ENCODE measurements at places on chromosomes 7 and 10.

DNA sequence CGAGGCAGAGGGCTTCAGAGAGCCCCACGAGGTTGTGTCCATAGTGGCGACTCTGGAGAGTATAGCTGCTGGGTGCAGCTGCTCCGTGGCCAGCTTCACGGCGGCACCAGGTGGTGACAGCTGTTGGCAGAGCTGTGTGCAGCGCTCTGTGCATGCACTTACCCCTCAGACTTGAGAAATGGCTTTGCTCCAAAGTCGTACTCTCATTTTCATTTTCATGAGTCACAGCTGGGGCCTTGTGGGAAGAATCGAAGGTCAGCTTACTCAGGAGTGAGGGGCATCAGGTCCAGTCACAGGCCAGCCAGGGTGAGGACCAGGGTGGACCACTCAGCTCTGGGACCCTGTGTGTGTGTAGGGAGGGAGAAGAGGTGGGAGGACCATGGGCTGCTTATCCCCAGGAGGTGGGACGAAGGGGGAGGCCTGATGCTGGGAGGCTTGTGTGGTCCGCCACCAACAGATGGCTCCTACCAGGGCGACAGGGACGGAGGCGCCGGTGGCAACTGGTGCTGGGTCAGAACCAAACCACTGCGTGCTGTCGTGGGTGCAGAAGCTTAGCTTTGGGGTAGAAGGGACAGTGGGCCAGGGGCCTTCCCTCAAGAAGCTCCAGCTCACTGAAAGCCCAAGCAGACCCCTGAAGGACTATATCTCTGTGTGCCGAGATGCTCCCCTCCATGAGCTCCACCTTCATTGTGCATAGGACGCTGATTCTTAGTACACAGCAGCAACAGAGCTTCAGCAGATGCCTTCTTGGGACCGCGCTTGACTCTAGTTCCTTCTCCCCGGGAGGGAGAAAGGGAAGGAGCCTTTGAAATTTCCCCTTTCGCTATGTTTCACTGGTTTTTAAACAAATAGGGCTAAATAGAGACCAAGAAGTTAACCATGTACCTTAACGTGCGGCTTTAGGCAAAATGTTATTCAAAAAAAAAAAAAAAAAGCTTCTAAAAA is 225.0 kb downstream of the CELF2 start:
- DNase-seq: no peak

GRCh38 chr7:15821484-15822427 is 135.3 kb upstream of the MEOX2 start:
- DNase-seq: no peak

DNA sequence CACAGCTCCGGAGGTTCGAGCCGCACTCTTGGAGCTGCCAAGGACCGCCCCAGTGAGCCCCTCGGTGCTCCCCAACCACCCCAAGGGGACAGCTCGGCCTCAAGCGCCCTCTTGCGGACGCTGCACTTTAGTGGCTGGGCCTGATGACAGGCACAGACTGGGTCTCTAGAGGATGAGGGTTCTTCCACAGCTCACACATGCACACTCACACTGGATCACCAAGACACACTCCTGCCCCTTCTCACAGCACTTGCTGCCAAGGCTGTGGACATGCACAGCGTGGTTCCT is 2.1 kb downstream of the RET start:
- DNase-seq: peak; percentile 65

DNA sequence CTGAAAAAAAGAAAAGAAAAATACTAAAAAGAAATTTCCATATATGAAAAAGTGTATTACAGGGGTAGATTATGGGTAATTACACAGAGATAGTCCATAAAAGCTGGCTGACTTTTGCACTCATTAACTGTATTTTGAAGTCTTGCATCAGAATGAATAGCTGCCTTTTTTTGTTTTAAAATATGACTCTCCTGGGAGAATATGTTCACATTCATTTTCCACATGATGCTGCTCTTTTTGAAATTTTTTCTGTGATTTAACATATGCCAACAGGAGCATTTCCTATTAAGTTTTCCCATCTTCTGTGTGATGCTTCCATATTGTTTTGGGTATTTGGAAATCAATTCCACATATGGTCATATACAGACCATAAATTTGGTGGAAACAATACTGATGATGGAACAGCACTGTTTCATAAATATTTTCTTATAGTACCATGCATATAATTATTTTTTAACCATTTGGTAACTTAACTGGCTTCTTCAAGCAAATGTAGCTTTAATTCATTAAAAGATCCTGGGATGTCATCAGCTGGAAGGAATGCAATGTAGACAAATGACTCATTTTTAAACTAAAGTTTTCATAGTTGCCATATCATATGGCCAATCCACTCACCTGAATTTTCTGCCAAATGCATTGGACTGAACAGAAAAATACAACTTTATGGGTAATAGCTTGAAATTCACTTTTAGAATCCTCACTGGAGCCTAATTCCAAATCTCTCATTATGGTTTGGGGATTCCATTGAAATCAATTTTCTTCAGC is 313.9 kb upstream of the GLI3 start:
- no peak for DNase-seq

DNA sequence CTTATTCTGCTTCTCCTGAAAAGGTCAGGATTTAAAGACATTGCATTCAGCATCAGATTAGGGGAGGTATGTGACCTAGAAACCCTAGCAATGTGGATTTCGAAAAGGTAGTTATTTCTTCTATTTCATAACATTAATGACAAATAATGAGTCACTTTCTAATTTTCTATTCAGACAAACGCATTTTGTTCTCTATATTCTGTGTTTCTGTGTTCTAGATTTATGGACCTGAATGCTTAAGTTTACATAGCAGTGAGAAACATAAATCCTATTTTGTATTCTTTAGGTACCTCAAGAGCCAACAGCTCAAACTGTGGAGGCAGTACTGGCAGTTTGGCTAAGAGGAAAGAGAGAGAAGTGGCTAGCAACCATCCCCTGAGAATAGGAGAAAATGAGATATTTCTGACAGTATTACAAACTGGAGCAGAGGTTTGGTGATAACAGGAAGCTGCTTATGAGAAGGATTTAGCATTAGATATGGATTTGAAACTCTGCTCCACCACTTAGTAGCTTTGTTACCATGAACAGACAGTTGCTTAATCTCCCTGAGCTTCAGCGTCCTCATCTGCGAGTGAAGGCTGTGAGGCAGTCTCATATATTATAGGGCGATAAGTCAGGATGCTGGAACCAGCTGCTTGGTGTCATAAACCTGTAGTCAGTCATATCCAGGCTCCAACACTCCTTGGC is 28.2 kb downstream of the CDK14 start:
- DNase-seq: no peak

DNA sequence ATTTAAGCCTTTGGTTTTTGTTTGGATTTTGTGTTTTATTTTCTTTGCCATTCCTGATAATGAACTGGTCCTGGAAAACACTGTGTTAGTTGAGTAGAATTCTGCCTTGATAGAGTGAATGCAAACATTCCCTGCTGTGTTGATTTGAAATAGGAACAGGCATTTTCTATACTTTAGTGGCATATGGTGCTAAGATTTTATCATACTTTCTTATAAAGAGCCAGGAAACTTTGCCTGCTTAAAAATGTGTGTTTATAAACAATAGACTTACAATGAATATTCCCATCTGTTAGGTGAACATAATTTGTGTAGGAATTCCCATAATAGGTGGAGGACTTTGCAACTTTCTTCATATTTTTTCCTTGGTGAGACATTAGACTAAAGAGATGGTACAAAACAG is 333.3 kb downstream of the SDK1 start:
- no peak for DNase-seq

GRCh38 chr10:33735464-33735923 is 401.0 kb upstream of the NRP1 start:
- DNase-seq: no peak

DNA sequence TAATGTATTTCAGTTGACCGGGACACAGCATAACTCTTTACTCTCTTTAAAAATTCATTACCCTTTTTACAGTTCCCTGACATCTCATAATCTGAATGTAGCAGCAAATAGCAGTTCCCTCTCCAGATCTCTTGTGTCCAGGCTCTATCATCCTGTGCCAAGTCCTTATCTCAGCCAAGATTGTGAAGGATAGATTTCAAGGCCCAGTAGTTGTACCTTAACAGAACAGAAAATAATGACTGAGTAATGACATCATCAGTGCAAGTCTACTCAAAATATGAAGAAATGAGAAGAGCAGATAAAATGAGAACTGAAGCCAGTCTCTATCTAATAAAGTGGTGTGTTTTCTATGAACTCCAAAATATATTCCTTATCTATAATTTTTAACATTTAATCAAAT is 92.6 kb downstream of the TFEC start:
- DNase-seq: no peak

DNA sequence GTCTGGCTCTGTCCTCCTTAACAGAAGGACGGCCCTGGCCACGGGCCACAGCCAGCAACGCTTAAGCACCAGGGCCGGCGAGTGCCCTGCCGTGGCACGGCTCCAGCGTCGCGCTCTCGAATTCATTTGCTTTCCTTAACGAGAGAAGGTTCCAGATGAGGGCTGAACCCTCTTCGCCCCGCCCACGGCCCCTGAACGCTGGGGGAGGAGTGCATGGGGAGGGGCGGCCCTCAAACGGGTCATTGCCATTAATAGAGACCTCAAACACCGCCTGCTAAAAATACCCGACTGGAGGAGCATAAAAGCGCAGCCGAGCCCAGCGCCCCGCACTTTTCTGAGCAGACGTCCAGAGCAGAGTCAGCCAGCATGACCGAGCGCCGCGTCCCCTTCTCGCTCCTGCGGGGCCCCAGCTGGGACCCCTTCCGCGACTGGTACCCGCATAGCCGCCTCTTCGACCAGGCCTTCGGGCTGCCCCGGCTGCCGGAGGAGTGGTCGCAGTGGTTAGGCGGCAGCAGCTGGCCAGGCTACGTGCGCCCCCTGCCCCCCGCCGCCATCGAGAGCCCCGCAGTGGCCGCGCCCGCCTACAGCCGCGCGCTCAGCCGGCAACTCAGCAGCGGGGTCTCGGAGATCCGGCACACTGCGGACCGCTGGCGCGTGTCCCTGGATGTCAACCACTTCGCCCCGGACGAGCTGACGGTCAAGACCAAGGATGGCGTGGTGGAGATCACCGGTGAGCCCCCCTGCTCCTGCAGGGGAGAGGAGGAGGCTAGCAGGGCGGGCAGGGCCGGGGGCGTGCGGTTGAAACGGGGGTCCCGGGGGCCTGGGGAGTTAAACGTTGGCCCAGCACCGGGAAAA is at the start of gene HSPB1:
HSPB1 (plus strand) TSS at position 327 of the 855 bp plus-strand sequence; CDS start at position 367, 40 bp downstream.
- DNase-seq: peak; percentile 77

- no peak for DNase-seq
Measured at GRCh38 chr7:111568870-111569462, 6.7 kb upstream of the IMMP2L start.

GRCh38 chr7:70712942-70713341 is 419.0 kb upstream of the GALNT17 start:
- no peak for DNase-seq

- no peak for DNase-seq
Measured at GRCh38 chr10:44696496-44696895, 214.6 kb upstream of the TMEM72 start.

- DNase-seq: no peak
Measured at GRCh38 chr7:151787348-151787747, 89.6 kb downstream of the PRKAG2 start.

DNA sequence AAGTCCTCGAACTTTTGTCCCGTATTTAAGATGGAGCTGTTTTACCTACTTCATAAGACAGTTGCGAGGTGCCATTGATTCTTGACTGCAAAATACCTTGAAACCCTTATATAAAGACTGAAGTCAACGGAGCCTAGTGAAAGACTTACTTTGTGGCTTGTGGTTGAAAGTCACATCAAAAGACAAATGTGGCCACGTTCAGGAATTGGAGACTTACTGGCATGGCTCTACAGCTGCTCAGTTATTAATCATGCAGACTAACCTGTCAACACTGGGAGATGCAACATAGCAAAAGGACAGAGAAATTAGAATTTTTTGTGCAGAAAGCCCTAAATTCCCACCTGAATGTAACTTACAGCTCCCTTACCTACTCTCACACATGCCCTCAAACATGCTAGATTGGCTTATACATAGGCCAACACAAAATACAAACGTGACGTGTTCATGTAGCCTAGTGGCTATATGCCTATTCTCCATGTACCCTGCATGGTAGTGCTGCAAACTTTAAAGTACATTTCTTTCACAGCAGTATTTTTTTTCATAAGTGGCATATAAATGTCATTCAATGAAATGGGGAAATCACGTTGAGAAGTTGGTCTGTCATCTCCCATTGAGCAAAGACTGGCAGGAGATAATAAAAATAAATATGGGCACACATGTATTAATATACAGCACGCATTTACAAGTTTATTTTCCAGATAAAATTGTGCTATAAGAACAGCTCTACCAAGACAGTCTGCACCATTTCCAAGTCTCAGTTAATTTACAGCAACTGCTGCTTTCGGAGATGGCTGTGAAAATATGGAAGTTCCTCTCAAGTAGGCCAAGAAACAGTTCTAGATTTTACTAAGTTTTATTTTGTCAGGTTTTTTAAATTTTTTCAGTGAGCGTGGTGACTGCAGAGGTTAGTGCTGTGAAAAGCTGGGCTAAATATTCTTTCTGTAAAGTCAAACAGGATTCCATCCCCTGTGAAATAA is 170.4 kb upstream of the C7orf33 start:
- DNase-seq: no peak

- DNase-seq: no peak
Measured at GRCh38 chr10:50567384-50567783, 56.4 kb downstream of the SGMS1 start.

GRCh38 chr7:38182450-38182849 is 4.4 kb downstream of the STARD3NL start:
- no peak for DNase-seq

DNA sequence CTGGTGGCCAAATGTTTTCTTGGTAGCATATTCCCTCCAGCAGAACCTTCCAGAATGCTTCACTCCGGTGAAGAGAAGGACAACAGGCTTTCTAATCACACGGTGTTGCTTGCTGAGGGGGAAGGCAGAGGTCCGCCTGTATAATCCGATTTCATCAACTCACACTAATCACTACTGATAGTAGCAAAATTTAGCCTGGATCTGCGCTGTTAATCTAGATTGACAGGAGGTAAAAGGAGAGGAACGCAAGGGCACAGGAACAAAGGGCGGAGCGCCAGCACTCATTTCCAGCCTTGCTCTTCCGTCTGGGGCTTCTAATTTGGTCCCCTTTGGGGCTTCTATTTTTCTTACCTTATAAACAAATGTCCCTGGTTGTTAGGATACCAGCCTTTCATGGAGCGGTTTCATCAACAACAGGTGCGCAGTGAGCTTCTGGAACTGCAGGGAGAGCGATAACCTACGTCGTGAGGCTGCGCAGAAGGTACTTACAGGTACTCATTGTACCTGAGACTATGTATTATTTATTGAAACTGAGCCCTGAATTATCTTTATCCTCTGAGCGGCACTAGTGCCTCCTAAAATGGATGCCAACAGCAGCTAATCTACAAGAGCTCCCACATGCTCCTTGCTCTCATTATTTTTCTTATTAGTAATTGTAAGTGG is 150.6 kb downstream of the CACNB2 start:
- DNase-seq: no peak

DNA sequence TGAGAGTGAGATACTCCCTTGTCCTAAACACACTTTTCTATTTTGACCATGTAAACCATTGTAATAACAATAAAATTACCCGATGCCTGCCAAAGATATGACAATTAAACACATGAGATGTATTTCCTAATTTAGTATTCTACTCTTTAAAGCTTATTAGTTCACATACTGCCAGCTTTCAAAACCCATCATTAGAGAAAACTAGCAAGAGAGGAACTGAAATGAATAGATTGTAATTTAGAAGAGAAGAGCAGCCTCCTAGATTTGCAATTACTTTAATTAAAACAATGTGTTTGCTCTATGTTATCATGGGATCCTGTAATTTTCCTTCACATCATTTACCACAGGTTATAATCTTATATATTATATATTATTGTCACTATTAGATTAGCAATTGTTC is 428.2 kb downstream of the THSD7A start:
- no peak for DNase-seq

- DNase-seq: peak; percentile 26
Measured at GRCh38 chr10:7477538-7478334, 66.9 kb upstream of the SFMBT2 start.
